Bronchial epithelial cell (primary cell): ENCODE measurements at places on chromosomes 1 and 21.

- DNase-seq = peak; percentile 28
Observed at GRCh38 chr1:113758631-113759332, 504 bp downstream of the PHTF1 start.

DNA sequence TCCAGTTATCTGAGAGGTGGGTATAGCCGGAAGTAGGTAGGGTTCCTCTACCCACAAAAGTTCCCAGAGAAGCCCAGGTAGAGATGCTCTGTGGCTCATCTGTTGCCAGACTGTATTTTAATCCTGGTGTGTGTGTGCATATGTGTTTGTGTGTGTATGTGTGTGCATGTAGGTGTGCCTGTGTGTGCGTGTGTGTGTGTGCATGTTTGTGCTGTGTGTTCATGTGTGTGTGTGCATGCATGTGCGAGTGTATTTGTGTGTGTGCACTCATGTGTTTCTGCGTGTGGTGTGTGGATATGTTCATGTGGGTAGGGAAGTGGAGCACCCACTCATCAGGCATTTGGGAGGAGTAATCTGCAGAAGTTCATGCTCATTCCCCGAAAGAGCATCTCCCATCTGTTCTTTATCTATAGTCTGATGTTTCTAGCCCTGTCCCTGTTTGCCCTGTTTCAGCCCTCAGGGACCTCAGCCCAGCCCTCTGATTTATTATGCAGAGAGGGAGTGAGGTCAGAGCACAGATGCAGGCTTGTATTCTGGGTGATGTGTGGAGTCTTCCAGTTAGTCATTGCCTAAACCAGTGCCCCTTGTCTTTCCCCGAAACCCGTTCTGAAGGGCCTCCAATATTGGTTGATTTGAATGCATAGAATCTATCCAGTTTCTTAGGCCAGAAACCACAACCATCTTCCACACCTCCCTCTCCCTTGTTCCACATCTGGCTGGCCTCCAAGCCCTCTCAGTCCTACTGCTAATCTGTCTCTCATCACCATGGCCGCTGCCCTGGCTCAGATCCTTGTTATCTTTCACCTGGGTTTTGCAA, 69.1 kb downstream of the DISC1 start:
- no peak for DNase-seq

- peak; percentile 71 for DNase-seq
Observed at GRCh38 chr1:211588711-211589110, 9.8 kb upstream of the SLC30A1 start.

DNA sequence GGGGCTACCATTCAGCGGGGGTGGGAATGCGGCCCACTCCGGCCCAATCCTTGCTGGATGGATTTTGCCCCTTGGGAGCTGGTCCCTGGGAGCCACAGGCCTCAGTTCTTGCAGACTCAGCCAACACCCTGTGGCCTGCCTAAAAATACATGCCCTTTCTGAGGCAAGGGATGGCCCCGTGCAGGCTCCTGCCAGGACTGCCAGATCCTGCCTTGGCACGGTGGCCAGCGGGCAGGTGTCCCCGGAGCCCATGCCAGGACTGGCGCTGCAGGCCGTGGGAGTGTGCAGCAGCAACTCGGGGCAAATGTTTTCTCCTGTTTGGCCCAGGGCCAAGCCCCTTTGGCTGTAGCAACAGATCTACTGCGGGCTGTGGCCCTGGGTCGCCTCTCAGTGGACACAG, 1.6 kb upstream of the PANK4 start:
- DNase-seq = no peak

DNA sequence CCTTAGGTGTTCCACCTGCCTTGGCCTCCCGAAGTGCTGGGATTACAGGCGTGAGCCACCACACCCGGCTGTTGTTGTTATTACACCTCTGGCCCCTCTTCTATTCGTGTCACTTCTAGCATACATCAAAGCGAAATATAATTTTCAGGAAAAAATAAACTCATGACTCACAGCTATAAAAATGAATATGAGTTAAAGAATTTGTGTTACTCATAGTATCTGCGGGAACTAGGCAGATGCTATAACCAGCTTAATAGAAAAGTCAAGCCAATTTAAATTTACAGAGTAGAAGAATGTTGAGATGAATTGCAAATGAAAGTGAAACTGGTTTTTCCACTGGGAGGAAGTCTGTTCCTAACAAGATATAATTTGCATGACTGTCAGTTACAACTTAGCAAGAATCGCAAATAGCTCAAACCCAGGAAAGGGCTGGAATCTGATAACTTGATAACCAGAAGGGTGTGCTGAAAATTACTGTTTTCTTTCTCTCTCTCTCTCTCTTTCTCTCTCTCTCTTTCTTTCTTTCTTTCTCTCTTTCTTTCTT, 11.2 kb downstream of the OR2W3 start:
- DNase-seq = peak; percentile 41
